ENCODE measurements at places on chromosomes 1 and 21. TPM values are rescaled to one million over a fixed set of nuclear protein-coding genes. Genes with fewer than 3 reads are reported as not detected.

GRCh38 chr1:212721388-212722247 lies 22.0 kb upstream of the BATF3 start:
- DNase-seq, result no peak

DNA sequence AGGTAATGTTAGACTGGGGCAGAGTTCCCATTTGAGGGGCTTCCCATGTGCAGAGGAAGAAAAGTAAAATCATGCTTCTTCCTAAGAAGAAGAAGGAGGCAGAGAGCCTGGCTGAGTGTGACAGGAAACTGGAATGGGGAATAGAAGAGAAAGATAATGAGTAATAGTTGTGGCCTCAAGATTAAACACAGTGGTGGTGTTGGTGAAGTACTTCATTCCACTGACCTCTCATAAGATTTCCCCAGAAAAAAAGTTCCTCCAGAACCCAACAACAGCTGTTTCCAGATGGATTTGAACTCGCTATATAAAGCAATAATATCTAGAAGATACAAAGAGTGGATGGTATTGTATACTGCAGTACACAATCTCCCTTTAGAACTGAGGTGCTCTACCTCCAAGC lies 13.0 kb downstream of the RGS1 start:
- no peak for DNase-seq

GRCh38 chr1:203215573-203215972 lies 13.9 kb downstream of the CHIT1 start:
- DNase-seq, result peak; percentile 49

DNA sequence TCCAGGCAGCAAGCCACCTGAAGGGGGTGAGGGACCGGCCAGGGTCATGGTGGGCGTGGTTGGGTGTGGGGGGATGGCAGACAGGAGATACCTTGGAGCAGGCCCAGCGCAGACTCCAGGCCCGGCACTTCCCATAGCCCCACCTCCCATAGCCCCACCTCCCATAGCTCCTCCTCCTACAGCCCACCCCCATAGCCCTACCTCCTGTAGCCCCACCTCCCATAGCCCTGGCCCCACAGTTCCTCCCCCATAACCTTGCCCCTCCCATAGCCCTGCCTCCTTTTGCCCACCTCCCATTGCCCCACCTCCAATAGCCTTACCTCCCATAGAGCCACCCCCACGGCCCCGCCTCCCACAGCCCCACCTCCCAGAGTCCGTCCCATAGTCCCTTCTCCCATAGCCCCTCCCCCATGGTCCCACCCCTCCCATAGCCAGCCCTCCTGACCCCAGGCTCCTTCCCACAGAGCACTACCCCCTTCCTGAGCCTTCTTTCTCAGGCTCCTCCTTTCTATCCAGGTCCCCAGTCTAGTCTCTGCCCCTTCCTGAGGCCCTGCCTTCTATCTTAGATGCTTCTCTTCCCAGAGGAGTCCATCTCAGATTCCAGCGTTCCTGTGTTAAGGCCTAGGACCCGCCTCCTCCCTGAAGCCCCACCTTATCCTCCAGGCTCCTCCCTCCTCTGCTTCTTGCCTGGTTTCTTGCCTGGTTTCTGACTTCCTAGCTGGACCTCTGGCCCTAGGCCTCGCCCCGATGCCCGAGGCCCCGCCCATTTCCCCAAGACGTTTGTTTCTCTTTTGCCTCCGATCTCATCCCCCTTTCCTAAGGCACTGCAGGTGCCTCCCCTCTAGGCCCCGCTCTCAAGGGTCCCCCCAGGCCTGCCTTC lies 46.8 kb downstream of the PTPRU start:
- peak; percentile 65 for DNase-seq

DNA sequence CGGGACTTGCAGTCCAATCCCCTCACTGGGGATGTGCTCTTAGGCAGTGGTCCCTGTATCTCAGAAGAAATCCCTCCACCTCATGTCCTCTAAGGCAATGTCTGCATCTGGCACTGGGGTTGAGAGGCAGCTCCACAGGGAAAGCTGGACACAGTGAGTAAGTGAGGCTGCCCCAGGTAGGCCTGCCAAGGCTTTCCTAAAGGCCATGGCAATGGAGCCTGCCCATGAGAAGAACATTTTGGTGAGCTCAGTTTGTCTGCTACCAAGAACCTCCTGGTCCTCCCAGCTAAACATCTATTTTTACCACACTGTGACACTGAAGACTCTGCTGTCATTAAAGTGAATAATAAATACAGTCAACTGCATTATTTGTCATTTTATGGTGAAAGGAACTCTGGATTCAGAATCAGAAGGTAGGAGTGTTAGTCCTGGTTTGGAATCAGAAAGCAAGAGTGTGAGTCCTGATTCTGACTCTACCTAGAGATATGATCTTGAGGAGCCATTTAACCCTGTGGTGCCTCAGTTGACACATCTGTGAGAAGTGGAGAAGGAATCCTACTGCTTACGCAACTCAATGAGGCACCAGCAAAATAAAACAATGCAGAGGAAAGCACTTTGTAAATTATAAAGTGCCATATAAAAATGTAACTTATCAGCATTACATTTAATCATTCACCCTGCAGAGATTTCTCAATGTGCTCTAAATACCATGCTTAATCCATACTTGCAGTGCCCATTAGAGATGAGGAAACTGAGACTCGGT lies 41.0 kb downstream of the TBX15 start:
- no peak for DNase-seq

DNA sequence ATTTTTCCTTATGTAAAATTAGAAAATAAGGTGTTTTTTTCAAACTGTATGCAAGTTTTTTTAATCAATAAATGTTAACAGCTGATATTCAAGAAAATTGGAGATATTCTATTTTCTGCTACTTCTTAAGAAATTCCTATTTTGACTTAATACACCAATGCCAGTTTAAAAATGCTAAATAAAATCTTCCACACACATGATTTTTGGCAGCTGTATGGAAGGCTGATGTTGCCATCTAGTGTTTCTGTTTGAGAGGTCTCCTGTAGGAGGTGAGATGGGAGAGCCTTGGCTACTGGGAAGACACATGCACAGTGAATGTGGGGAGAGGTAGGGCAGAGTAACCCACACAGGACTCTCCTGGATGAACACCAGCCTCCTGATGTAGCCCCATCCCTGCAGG lies 29.2 kb upstream of the OR2B11 start:
- DNase-seq, result no peak

- DNase-seq, result no peak
Observed at GRCh38 chr1:224507771-224508523, 73.3 kb upstream of the WDR26 start.

Gene CELA2B
- not detected for total RNA-seq

Gene LRRN2
- 5.6 TPM for total RNA-seq

Gene TSHB
- total RNA-seq, result not detected

Gene SLAMF9
- total RNA-seq, result not detected

Gene NR5A2
- 1.4 TPM for total RNA-seq

Gene C1QTNF12
- not detected for total RNA-seq

Gene ARMH1
- 0.33 TPM for total RNA-seq

Gene CCDC27
- not detected for total RNA-seq

Measured in sigmoid colon (tissue), 7 donors.